ENCODE measurements at places on chromosomes 7 and 10.

DNA sequence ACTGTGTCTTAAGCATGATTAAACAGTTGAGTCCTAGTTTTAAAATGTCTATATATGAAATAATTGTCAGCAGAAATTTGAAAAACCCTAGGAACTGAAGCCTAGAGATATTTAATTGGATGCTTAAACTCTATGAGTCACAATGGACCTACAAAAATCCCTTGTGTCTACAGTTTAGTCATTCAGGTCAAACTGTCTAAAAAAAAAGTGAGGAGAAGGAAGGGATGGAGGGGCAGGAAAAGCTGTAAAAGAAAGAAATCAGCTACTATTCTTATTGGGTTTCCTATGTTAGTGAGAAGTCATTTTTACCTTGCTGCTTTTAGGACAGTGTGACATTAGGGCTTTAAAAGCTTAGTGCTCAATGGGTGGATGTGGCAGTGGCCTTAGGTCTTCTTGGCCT, 406.1 kb upstream of the FZD8 start:
- no peak for DNase-seq

DNA sequence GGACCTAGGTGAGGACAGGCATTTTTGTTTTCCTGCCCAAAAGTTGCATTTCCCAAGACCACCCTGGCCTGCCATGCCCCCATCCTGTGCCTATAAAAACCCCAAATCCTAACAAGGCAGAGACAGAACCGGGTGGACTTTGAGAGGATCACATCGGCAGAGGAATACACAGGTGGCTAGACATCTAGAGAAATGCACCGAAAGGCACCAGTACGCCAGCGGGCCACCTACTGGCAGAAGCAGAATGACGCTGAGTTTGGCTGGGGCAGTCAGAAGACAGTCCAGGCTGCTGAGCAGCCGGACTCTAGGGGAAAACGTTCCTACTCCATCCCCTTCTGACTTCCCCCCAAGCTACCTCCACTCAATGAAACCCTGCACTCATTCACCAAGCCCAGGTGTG, 2.8 kb downstream of the AKR1C4 start:
- no peak for DNase-seq

DNA sequence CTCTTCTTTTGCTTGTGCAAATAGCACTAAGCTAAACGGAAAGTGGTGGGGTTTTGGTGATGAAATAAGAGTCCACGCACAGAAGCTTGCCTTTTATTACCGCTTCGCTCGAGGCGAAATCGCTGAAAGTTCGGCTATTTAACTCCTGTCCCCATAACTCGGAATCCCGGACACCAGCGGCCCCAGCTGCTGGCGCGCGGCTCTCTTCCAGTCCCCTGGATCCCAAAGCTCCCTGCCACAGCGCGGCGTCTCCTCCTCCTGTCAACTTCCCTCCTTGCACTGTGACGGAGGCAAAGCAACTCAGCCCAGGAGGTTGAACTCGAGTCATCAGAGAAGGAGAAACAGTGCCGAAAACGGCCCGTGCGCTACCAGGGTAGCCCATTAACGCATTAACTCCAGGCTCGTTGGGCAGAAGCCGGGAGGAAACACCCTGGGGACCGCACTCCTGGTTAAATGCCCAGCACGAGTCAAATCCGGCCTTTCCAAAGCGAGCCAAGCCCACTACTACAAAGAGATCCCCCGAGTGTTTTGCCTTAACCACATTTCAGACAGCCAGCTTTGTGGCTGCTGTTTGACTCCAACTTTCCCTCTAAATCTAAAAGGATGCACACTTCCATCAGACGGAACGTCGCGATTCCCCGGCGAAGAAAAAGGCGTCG, 1.3 kb downstream of the SEMA3D start:
- peak; percentile 12 for DNase-seq

DNA sequence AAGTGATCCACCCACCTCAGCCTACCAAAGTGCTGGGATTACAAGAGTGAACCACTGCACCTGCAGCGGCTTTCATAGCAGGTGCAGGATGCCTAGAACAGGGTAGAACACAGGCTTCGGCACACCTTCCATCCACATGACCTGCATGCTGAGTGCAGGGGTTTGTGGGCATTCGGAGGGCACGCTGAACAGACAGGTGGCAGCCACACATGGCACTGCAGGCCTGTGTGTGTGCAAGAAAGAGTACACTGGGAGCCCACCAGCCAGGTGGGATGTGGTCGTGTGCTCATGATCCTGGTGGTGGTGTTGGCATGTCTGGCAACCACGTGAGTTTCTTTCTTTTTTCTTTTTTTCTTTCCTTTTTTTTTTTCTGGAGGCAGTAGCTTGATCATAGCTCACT, 38.4 kb downstream of the GRID2IP start:
- no peak for DNase-seq

- DNase-seq: no peak
Measured at GRCh38 chr7:27745064-27745583, 5.2 kb downstream of the TAX1BP1 start.

GRCh38 chr10:96321822-96322221, 17.6 kb downstream of the DNTT start:
- no peak for DNase-seq

DNA sequence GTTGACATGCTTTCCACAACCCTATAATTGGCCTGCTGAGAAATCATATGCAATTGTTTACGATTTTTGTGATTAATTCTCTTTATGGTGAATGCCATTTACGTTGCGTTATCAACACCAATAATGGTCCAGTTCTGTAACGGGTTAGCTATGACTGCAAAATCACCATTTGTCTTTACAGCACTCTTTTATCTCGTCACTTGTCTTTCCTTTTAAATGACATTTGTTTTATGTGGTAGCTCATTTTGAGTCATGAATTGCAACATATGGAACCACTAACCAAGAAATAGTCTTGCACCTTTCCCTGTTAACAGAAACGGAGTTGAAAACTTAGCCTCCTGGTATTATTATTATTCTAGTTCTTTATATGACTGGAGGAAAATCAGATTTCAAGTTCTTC, 3.1 kb upstream of the KIAA1217 start:
- DNase-seq: no peak

DNA sequence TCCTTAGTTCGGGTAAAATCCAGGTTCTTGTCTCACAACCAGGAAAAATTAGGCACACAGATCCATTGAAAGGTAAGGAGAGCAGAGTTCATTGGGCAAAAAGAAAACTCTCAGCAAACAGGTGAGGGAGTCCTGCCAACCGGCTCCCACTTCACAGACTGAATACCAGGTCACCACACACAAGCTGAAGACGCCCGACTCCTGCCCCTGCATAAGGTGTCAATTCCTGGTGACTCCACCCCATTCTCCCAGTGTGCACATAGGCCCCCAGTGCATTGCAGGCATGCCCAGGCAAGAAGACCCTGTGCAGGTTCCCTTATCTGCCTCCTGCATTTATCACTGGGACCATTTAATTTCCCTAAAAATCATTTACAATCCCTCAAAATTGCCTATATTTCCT, 354.6 kb downstream of the LRRTM3 start:
- no peak for DNase-seq

GRCh38 chr7:17371671-17372524, 73.4 kb downstream of the AHR start:
- no peak for DNase-seq

- no peak for DNase-seq
Measured at GRCh38 chr10:132249226-132249724, 58.5 kb downstream of the STK32C start.

DNA sequence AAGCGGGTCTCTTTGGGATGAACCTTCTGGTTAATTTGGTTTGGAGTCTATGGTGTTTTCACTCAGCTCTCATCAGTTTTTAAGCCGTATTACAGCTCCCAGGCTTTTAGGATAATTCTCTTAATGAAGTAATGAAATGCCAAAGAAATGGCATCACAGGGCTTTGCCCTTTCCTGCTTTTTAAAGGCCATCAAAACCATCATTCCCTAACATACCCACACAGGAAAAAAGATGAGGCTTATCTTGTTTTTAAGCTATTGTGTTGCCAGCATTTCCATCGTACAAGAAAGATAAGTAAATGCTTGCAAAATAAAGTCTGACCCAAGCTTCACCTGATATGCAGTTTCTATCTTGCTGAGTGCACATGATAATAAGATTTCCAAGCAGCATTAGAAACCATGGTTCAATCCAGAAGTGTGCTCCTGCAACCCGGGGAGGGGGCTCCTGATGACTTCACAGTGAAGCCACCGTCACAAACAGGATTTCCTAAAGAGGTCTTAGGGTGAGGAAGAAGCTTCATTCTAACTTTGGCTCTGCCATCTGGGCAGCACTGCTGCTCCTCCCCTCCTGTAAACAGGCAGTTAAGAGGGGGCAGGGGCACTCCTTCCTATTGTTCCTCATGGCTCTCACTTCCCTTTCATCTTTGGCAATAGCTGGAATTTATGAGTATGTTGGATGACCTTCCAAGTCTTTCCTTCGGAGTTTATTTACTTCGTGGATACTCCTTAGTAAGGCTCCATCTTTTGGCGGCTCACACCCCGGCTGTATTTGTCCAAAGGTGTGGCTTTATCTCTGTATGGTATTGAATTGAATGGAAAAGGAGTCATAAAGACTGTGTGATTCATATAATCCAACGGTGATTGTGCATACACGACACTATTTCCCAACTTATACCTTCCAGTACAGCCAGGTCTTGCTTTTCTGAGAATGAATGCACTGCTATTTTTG, 55.2 kb upstream of the FAM133B start:
- DNase-seq: no peak

DNA sequence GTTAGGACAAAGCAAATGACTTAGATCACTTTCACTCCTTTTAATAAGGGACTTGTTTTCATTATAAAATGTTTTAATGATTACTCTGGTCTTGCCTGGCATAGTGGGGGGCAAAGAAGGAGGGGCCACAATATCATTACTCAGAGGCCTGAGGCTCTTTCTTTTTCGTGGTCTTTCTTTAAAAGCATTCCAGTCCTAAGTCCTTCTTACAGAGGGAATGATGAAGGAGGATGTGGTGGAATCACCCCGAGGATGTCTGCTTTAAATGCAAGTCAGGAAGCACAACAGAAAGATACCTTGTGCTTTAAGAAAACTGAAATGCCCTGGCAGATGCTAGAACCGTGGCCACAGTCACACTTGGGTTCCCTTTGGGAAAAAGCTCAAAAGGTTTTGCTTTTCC, 379.1 kb downstream of the INHBA start:
- no peak for DNase-seq

GRCh38 chr7:81053623-81054022, 134.8 kb upstream of the SEMA3C start:
- no peak for DNase-seq

GRCh38 chr7:118324790-118325449, 100.4 kb downstream of the ANKRD7 start:
- no peak for DNase-seq

GRCh38 chr10:120181154-120181553, 275.9 kb upstream of the PLPP4 start:
- no peak for DNase-seq

GRCh38 chr7:153921408-153921807, 130.8 kb upstream of the DPP6 start:
- DNase-seq: no peak

- no peak for DNase-seq
Measured at GRCh38 chr10:125607689-125608290, 75.2 kb downstream of the TEX36 start.

DNA sequence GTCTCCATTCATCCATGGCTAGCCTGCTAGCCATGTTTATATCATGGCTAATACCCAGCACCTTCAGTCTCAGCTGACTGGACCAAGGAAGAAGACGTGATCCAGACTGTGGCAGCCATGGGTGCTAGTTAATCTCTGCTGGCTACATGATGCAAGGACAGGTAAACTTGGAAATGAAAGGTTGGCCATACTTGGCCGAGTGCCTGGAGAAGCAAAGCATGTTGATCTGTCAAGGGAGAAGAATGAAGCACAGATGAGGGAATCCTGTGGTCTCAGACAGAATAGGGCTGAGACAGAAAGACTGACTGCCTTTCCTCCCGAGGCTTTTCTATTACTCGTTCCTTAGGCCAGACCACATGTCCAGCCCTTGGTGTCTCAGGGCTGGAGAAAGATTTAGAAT, 41.1 kb downstream of the CPVL start:
- no peak for DNase-seq

- DNase-seq: no peak
Measured at GRCh38 chr10:115093776-115094408, 727 bp downstream of the ATRNL1 start.

GRCh38 chr10:7551289-7551688, 115.5 kb downstream of the ITIH5 start:
- no peak for DNase-seq

DNA sequence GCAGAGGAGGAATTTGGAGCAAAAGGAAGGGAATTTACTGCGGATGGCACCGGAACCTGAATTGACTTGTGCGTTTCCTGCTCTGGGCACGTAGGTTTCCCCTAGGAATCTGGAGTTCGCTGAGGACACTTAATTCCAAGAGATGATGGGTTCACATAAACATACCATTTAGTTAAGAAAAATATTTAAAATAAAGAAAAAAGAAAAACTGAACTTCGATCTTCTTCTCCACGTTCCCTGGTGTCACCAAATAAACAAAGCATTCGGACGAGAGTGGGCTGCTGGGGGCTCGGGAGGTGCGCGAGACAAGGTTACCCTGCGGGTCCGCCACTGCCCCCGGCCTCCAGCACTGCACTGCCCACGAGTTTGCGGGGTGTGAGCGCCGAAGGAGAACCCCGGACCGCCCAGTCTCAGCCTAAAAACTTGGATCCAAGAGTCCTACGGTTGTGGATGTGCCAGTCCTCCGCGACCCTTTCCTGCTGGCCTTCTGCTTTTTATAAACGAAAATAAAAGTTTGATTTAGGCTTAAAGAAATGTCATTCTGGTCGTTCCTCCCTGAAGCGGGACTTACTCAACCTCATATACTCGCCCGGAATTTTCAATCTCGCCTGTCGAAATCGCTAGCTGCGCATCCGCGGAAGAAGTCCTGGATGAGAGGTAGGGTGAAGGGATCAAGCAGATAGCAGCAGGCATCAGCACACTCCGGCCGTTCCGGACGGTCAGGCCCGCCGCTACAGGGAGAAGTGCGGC, 30.3 kb downstream of the SKIDA1 start:
- no peak for DNase-seq

- DNase-seq: no peak
Measured at GRCh38 chr10:60985951-60986350, 42.0 kb upstream of the RHOBTB1 start.

DNA sequence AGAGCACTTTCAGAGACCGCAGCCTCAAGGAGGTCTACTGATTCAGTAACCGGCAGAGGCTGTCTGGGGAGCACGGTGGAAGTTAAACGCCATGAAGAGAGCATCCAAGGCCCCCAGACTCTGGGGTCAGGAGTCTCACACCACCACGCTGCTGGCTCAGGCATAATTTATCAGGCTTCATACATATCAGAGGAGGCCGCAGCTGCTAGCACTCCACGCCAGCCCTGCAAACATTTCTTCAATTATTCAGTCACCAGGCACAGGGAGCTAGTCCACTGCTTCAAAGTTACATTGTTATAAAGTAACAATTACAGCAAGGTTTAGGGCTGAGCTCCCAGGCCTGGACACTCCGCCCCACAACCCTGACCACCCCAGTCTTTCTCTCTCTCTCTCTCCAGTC, 97.8 kb downstream of the PAXIP1 start:
- DNase-seq: no peak
